ENCODE measurements at places on chromosomes 2 and 18.

DNA sequence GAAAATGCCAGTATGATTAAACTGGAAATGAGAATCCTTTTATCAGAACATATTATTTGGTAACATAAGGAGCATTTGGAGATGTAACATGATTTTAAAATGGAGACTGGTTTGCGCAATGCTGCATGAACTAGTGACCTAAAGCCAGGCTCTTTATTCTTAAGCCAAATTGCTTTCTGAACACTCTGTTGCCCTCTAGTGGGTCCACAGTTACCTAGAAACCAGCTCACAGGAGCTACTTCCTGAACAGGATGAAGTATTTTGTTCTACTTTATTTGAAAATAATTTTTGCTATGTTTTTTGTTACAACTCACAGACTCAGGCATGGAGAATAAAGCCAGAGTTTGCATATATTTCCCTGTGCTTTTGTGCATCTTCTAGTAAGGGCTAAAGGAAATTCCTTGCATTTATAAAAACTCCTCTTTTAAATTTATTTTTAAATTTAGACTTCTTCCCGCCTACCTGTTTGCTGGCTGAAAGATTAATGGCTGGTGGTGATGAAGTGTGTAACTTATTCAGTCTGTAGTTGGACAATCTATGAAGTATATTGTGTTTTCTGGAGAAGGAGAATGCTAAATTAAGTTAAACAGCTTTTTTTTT is 146.7 kb downstream of the PARD3B start:
- DNase-seq: no peak

DNA sequence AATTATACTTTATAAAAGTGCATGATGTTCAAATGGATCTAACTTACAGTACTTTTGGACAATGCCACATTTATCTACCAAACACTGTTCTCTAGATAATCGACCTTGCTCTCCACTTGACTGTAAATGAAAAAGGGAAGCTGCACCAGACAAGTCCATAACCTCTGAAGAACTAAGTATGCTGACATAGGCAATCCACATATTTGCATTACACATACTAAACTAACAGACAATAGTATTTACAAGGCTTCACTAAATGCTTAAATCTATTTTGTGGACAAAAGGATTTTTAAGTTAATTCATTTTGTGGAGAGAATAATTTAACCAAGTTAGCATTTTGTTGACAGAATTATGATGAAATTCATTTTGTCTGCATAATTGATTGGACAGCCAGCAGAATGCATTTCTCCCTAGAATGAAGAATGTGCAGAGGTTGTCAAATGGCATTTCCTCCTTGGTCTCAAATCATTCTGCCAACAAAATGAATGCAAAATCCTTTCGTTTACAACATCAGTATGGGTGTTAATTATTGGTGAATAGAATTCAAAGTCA is 520.9 kb downstream of the CPS1 start:
- DNase-seq: no peak

DNA sequence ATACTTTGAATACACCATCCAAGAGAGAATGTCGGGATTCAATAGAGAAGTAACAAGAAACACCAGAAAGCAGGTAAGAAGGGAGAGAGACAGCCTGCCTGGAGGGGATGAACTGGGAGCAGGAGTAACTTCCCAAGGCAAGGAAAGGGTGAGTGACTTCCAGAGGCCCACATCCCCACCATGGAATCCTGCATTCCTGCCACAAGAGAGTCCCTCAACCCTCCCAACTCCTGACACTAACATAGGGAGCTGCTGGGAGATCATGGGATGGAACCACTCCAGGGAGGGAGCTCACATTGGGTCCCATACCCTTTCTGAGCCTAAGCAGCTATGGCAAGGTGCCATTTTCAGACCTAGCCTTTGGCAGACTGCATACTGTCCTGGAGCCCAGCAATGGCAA is 5.5 kb upstream of the TMEM163 start:
- no peak for DNase-seq

- DNase-seq: no peak
These were observed 2.4 kb downstream of the TMEM185B start for GRCh38 chr2:120220756-120221155.

- DNase-seq: no peak
These were observed 3.9 kb downstream of the HEATR5B start for GRCh38 chr2:37080266-37080665.

DNA sequence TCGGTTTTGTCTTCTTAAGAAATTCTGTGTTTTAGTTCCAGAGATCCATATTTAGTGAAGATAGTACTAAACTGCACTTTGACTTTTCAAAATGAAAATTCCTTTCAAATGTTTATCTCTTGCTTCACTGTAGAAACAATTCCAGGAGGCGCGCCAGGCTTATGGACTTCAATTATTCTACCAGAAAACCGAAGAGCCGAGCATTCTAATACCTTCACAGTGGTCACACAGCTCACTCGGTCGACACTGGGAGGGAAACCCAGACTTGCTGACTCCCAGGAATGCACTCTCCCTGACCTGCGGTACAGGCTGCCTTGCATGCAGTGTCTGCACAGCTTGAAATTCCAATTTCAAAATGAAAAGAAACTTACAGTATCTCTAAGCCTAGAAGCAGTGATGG is 119.9 kb upstream of the PIEZO2 start:
- DNase-seq: no peak

- no peak for DNase-seq
These were observed 73.2 kb upstream of the BOD1L2 start for GRCh38 chr18:57073501-57074187.

- no peak for DNase-seq
These were observed 143.8 kb downstream of the RNF152 start for GRCh38 chr18:61749031-61749430.

DNA sequence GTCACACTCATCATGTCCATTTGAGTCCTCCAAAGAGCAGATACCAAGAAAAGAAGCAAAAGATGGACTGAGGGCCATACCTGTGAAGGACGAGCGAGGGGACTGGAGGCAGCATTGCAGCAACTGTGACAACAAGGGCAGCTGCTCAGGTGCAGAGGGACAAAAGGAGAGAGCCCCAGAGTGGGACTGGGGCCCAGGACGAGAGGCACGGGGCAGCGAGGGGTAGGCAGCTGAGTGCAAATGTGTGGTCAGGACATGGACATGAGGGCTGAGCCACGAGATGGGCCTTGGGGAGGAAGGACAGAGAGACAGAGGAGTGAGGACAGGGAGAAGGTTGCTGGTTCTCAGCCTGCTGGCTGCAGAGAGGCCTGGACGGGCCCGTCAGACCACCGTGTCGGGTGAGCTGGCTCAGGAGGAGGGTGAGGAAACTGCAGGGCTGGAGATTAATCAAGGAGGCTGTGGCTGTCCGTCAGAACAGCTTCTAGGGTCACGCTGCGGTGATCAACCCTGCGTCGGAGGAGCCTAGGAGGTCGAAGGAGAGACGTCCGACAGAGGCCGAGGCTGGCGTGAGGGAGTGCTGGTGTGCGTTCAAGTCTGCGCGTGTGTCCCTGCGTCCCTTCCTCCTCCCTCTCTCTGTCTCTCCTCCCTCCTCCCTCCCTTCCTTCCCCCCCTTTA is 206.8 kb upstream of the HDAC4 start:
- no peak for DNase-seq

DNA sequence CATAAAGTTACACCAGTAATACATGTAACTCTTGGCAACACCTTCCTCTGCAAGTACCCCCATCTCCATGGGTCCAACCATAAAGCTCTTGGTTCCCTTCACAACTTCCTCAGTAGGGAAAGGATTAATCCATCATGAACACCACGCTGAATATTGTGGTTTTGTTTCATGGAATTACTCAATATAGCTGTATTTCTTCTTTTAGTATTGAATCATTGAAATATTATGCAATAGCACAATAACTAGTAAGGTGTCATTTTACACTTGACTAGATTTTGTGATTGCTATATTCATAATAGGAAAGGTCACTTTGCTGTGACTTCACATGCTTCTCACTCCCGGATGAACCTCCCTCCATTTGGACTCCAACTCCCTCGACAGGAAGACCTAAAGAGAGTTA is 29.7 kb upstream of the PID1 start:
- DNase-seq: no peak

Measured in hematopoietic multipotent progenitor cell treated with erythropoietin and hydrocortisone succinate and interleukin-3 and kit ligand, for 15 days (in vitro differentiated cells).